Hair follicular keratinocyte (primary cell): ENCODE measurements at places on chromosomes 7 and 10. TPM values are rescaled to one million over a fixed set of nuclear protein-coding genes. Genes with fewer than 3 reads are reported as not detected.

Gene ADCY1
- total RNA-seq: 0.16 and 2.5 TPM in 2 replicates

Gene SFRP5
- not detected in 2 replicates for total RNA-seq

Gene SLC13A1
- total RNA-seq: not detected in 2 replicates

Gene EPO
- not detected in 2 replicates for total RNA-seq

Gene EXOSC1
- total RNA-seq: 44.2 and 52.7 TPM in 2 replicates

Gene CRTAC1
- total RNA-seq: not detected in 2 replicates

Gene SFTPA1
- not detected in 2 replicates for total RNA-seq

Gene DGKI
- total RNA-seq: under 0.01 TPM in 1 of 2 replicates, not detected in the other

Gene EIF5AL1
- total RNA-seq: 0.31 and 0.84 TPM in 2 replicates

Gene ATOH7
- 0.15 TPM in 1 of 2 replicates, not detected in the other for total RNA-seq

Gene HTR5A
- total RNA-seq: not detected in 2 replicates

Gene VIM
- 1,572 and 2,255 TPM in 2 replicates for total RNA-seq

Gene RNF148
- total RNA-seq: not detected in 2 replicates

Gene BUB3
- 119 and 165 TPM in 2 replicates for total RNA-seq

Gene SEMA4G
- 0.70 and 2.1 TPM in 2 replicates for total RNA-seq

Gene PDE6C
- total RNA-seq: not detected in 2 replicates

Gene PDE1C
- total RNA-seq: 3.4 and 6.7 TPM in 2 replicates

Gene MRLN
- total RNA-seq: not detected in 2 replicates

Gene ARHGAP21
- total RNA-seq: 57.0 and 60.3 TPM in 2 replicates

Gene SPDYE2
- not detected in 2 replicates for total RNA-seq
